GM12891 (cell line): ENCODE measurements at places on chromosomes 4 and X.

- no peak for DNase-seq
Observed at GRCh38 chr4:632196-632790, 6.9 kb downstream of the PDE6B start.

DNA sequence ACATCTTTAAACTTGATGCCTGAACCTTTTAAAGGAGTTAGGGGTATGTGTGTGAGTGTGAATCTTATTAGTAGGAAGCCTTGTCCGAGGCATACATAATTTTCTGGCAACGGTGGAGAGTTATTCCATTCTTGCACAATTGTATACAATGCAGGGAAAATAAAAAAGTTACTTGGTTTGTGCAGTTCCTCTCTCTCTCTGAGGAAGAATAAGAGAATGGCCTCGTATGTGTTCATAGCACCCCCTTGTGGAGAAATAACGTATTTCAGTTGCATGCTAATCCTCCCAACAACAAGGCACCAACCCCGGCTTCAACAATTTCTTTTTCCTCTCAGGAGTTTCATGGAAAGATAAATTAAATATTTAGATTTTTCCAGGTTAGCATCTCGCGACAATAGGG lies 33.7 kb upstream of the FGF13 start:
- DNase-seq = no peak

GRCh38 chr4:48668254-48669017 lies 111.6 kb downstream of the FRYL start:
- DNase-seq = no peak

DNA sequence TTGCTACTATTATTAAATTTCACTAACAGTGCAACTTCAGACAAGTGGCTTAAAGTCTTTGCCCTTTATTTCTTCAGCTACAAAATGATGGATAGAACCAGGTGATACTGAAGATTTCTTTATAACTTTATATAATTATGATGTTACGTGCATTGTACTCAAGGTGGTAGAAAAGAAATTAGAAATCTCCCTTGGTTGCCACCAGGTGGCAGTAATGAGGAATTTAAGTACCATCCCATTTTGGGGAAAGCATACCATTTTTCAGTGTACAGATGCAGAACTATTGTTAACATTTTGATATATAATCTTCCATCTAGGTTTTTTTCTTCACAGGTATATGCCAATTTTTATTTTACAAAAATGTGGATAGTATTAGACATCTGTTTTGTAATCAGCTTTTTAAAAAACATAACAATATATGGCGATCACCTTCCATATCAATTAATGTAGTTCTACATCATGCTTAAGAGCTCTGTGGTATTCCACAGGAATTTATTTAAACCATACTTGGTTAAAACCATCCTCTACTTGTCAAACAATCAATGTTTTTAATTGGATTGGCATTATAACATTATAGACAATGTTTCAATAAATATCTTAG lies 37.7 kb upstream of the RAB33B start:
- DNase-seq = no peak

DNA sequence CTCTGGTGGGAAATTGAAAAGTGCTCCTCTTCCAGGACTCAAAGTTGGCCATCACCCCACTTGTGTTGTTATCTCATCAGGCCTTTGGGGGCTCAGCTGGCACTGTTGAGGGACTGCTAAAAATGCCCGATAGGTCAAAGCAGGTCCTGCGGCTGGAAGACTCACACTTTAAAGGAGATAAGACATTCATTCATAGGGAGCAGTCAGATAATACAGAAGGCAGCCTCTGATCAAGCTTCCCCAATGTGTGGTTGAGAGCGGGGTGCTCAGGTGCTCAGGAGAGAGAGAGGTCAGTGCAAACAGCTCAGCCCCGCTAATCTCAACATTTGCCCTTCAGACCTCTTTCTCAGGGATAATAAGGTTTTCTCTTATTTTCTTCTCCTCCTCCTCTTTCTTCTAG lies 70.3 kb downstream of the TMEM154 start:
- no peak for DNase-seq

DNA sequence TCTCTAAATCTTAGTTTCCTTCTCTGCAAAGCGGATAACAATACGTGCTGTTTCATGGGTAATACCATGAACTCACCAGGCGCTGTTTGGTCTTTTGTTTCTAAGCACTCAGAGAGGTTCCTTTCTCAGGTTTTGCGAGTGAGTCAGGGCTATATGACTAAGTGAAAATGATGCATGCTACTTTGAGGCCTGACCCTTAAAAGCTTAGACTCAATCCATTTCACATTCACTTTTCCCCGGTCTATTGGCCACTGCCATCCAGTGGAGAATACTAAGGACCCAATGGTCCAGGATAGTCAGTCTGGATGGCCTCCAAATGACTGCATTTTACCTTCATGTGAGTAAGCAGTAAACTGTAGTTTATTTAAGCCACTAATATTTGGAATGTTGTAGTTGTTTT lies 400.8 kb upstream of the SLIT2 start:
- DNase-seq = no peak

- DNase-seq = no peak
Observed at GRCh38 chr4:42543762-42544161, 113.1 kb downstream of the ATP8A1 start.

DNA sequence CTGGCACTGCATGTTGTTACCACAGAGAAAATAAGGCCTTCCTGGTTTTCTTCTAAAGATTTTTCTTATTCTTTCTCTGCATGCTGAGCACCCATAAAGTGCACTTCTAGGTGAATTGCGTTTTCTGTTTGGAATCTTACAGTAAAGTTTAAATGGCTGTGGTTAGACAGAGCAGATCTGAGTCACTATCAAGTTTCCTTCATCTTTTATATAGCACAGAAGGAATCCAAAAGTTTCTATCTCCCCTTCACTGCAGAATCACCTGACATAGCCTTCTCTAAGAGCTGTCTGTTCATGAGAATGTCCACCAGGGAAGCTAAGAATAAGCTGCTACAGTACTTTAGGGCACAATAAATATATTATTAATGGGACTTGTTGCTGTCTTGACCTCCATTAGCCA lies 455.5 kb upstream of the FAM241A start:
- no peak for DNase-seq

GRCh38 chr4:101953949-101954348 lies 163.4 kb downstream of the BANK1 start:
- no peak for DNase-seq

GRCh38 chr4:92477298-92477697 lies 173.5 kb downstream of the GRID2 start:
- no peak for DNase-seq

- no peak for DNase-seq
Observed at GRCh38 chr4:100826067-100826466, 308.2 kb upstream of the EMCN start.

- no peak for DNase-seq
Observed at GRCh38 chrX:69969460-69969859, 80.3 kb downstream of the AWAT2 start.

- DNase-seq = no peak
Observed at GRCh38 chrX:142296421-142296820, 91.3 kb upstream of the MAGEC2 start.

DNA sequence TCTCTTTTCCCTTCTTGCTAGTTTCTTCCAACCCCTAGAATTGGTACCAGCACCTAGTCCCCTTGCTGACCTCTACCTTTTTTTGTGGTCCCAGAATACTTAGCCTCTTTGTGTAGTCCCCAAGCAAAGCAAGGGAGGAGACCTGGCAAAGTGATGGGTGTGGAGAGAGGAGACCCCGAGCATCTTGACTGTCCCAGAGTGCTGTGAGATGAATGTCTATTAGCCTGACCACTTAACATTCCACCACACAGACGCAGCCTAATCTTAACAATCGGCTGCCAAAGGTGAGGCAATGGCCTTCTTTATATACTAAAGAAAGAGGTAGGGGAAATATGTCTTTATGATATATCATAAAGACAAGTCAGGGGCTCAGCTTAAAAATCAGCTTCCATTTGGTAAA lies 55.9 kb downstream of the TRIM2 start:
- DNase-seq = no peak

DNA sequence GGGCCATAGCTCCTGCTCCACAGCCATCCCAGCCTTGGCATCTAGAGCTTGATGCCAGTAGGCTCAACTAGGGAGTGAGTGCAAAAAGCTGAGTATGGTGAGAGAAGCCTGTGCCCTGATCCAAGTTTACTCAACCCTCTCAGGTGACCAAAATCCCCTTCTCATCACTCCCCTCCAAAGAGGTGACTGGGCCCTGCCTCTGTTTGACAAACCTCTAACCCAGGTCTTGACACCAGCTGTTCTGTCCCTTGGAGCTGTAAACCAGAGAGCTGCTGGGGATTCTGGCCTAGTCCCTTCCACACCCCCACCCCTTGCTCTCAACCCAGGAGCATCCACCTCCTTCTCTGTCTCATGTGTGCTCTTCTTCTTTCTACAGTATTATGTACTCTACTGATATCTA lies 73.5 kb downstream of the MSN start:
- no peak for DNase-seq
